A172 (cell line): ENCODE measurements at places on chromosomes 1 and 21. TPM values are rescaled to one million over a fixed set of nuclear protein-coding genes. Genes with fewer than 3 reads are reported as not detected.

The KRTAP11-1 gene
- not detected in 2 replicates for total RNA-seq

DNA sequence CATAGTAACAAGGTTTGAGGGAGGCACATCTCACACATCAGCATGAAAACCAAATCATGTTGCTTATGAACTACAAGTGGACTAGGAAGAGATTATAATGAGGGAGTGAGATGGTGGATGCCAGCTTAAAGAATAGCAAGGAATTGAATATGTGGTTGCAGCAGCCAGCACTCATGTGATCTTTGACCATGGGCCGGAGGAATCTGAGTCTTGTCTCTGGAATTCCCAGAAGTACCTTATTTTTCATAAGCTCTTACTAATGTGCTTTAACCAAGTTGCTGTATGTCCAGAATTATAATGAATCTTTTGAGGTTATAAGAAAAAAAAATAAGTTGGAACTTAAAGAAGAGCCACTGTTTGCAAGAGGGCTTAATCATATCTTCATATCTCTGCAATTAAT lies 97.0 kb downstream of the DISP1 start:
- DNase-seq = no peak

DNA sequence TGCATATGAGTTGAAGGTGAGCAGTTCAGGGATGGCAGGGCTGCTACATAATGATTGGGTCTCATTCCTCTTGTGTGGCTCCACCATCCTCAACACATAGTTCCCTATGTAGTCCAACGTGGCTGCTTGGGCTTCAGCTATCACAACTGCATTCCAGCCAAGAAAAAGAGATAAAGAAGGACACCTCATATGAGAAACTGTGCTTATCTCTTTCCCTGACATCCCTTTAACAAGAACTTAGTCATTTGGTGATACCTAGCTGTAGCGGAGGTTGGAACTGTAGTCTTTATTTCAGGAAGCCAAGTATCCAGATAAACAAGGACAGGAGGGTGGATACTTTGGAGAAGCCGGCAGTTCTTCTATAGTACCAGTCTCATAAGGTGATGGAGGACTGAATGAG lies 42.7 kb upstream of the DNASE2B start:
- no peak for DNase-seq

- peak; percentile 24 for DNase-seq
Measured at GRCh38 chr1:36411674-36412648, 14.3 kb upstream of the LSM10 start.

The ERICH3 gene
- 0.07 TPM in 1 of 2 replicates, not detected in the other for total RNA-seq

- DNase-seq = no peak
Measured at GRCh38 chr1:10665930-10666850, 130.3 kb downstream of the CASZ1 start.

DNA sequence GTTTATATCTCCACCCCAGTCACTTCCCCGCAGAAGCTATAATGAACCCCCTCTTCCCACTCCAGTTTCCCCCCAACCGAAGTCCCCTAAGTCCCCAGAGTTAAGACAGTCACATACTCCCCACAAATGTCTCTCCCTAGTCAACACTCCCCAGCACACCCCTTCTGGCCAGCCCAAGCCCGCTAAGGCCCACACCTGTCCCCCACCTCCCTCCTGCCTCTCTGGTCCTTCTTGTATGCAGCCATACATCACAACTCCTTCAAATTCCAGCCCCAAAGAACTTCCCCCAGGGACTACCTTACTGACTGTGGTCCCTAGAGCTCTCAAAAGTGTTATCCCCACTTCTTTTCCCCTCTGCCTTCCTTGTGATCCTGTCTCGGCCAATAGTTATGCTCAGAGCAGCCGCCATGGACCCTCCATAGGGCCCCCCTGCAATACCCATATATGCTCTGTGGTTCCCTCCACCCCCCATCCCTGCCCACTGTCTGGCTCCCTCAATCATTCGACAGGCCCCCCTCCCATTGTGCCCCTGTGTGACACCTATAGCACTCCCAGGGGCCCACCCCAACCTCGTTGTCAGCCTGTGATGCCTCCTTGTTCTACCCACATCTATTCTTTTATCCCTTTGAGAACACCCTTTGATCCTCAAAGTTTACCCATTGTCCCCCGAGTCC lies 2.2 kb downstream of the NSUN4 start:
- no peak for DNase-seq

DNA sequence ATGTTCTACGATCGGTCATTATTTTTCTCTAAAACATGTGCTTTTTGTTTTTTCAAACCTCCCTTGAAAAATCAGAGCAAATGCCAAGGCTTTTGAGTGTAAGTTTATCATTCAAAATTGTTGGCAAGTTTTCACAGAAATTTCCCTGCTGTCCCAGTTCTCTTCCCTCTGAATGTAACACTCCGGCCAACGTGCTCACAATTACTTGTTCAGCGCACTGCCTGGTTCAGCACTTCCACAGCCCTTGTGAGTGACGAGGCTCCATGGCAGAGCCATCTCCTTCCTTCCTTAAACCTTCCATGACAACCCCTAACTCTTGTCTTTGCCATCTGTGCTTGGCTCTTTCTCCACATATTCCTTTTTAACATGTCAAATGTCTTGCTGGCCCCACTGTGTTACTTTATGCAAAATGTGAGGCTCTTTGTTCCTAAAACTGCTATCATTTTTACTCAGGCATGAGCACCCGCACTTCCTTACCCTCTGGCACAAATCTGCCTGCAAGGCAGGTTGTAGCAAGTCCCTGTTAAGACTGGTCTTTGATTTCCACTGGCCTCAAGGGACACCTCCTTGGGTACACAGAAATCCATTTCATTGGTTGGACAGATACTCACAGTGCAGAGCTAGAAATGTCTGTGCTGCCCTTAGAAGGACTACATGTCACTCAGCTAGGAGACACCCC lies 142.8 kb downstream of the HUNK start:
- no peak for DNase-seq

- DNase-seq = no peak
Measured at GRCh38 chr1:45394342-45394741, 54.1 kb upstream of the MUTYH start.

The RGS1 gene
- total RNA-seq = not detected in 2 replicates

The IVL gene
- total RNA-seq = not detected in 2 replicates

The TMPRSS15 gene
- 0.02 and 0.12 TPM in 2 replicates for total RNA-seq

The SPOCD1 gene
- 5.7 and 6.9 TPM in 2 replicates for total RNA-seq

The NUP210L gene
- total RNA-seq = not detected in 2 replicates

The SPRR2A gene
- total RNA-seq = not detected in 2 replicates

GRCh38 chr1:18093193-18093592 lies 14.4 kb upstream of the IGSF21 start:
- no peak for DNase-seq

GRCh38 chr1:24900985-24901781 lies 28.9 kb downstream of the RUNX3 start:
- no peak for DNase-seq

DNA sequence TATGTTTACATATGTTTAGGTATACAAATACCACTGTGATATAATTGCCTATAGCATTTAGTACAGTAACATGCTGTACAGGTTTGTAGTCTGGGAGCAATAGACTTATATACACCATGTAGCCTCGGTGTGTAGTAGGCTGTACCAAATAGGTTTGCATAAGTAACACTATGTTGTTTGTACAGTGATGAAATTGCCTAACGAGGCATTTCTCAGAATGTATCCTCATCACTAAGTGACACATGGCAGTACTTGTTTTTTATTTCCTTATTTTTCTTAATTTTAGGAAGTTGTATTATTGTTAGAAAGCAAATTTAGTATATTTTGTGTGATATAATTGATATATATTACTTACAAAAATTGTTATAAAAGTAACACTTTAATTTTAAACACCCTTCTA lies 840.9 kb downstream of the LTN1 start:
- DNase-seq = no peak

GRCh38 chr1:211920602-211921226 lies 90.2 kb upstream of the LPGAT1 start:
- no peak for DNase-seq

GRCh38 chr21:41674402-41674801 lies 92.5 kb downstream of the RIPK4 start:
- DNase-seq = no peak

GRCh38 chr1:188615321-188615720 lies 1786.6 kb downstream of the PLA2G4A start:
- DNase-seq = no peak

DNA sequence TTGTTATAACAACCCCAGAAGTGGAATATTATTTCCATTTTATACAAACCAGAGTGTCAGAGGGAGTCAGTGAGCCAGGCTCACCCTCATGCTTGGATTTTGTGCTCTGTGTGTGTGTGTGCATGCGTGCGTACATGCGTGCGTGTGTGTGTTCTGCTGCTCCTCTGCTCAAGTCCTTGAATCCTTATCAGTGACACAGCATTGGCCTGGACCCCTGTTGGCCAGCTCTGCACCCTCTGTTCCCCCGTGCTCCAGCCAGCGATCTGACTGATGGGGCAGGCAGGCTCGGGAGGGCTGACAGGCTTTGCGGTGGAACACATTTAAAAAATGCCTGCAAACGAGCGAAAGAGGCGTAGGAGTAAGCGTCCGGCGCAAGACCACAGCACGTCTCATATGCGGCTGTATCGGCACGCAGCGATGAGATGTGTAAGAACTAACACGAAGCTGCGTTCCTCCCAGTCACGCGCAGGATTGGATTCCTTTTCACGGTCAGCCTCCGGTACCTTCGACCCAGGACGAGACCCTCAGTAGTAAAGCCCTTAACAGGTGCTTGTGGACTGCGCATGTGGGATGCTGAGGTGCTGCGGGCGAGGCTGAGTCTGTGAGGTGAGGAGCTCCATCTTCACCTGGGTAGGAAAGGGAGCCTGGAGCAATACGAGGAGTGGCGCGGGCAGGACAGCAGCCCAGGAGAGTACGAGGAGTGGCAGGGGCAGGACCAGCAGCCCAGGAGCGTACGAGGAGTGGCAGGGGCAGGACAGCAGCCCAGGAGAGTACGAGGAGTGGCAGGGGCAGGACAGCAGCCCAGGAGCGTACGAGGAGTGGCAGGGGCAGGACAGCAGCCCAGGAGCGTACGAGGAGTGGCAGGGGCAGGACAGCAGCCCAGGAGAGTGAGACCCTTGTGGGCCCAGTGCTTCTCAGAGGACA lies 130.9 kb downstream of the GALNT2 start:
- no peak for DNase-seq
